NCI-H1436 (cell line): ENCODE measurements at places on chromosomes 6 and 20.

GRCh38 chr6:104579310-104579863, 280.3 kb downstream of the HACE1 start:
- DNase-seq = no peak

DNA sequence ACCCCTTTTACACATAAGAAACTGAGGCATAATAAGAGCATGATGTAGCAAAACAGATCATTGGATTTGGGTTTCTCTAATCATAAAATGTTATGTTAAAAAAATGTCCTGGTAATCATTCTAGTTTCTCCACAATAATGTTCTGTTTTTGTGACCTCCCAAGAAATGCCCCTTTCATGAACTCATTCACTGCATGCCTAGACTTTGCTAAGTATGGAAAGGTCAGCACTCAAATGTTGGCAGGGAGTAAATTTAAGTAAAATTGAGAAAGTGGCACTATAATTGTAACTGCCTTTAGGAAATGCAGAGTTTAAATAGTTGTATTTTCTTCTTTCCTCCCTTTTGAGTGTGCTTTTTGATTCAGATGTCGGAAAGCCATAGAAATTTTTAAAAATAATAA, 48.5 kb upstream of the ID4 start:
- no peak for DNase-seq

DNA sequence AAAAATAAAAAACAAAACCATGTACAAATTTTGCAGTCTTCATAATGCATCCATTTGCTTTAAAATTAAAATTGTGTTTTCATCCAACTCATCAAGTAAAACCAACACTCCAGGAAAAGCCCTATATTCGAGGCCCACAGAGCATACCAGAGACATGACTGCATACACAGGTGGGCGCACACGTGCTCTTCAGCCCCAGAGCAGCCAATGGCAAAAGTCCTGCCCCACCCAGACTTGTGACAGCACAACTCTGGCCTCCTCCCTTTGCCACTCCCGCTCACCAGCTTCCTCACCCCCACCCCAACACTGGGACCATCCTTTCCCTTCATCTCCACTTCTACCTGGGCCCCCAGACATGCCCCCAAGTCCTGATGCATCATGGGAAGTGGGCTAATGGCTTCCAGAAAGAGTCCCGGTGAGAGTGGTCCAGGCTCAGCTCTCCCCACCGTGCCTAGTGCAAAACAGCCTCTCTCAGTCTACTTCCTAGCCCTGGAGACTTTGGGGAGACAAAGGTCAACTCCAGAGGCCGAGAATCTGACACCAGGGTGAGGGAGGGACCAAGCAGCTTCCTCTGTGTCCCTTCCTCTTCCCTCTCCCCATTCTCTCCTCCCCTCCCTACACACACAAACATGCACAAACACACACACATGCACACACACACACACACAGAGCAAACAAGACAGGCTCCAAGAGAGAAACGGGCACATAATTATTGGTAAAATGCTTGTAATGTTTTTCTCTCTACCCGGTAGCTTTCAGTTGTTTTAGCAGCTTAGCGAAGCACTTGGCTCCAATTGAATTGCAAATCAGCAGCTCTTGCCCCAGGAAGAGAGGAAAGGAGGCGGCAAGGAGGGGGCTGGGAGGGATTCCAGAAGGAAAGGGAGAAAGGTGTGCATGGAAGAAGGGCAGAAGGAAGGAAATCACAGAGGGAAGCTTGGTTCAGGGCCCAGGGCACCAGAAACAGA, 14.3 kb downstream of the GRM4 start:
- DNase-seq = peak; percentile 25

DNA sequence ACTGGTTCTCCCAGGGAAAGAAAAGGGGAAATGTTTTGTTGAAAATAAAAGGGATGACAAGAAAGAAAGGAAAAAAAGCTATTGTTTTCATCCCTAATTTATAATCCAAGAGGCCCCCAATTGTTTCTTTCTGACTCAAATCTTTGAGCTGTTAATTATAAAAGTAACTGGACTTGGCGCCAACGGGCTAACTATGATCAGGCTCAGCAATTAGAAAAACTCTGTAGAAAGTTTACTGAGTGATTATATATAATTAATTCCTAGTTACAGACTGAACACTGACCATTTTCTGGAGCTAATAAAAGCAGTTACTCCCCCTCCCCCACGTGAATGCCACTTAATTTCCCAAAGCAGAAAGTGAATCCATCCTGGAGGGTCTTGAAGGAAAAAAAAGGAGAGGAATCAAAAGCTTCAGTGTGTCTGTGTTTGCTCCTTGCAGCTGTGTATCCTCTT, 3.2 kb downstream of the ZMYND8 start:
- no peak for DNase-seq

- DNase-seq = no peak
These were observed 38.7 kb downstream of the PRKN start for GRCh38 chr6:162688751-162689345.

GRCh38 chr6:139409026-139409425, 34.6 kb upstream of the CITED2 start:
- DNase-seq = no peak

DNA sequence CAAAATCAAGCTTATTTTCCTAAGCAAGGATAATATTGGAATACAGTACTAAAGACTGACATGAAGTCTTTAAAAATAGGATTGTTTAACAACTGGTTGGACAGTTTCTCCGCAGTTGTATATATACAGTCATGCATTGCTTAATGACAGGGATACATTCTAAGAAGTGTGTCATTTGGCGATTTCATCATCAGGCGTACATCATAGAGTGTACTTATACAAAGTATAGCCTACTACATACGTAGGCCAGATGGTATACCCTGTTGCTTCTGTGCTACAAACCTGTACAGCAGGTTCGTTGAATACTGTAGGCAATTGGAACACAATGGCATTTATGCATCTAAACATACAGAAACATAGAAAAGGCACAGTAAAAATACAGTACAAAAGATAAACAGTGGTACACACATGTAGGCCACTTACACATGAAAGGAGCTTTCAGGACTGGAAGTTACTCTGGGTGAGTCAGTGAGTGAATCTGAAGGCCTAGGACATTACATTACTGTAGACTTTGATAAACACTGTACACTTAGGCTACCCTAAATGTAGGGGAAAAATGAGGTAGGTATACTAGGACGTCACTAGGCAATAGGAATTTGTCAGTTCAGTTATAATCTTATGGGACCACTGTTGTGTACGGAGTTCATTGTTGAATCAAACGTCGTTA, 20.1 kb downstream of the HECA start:
- no peak for DNase-seq

- DNase-seq = peak; percentile 59
These were observed 137.0 kb upstream of the RIN2 start for GRCh38 chr20:19621072-19621471.

DNA sequence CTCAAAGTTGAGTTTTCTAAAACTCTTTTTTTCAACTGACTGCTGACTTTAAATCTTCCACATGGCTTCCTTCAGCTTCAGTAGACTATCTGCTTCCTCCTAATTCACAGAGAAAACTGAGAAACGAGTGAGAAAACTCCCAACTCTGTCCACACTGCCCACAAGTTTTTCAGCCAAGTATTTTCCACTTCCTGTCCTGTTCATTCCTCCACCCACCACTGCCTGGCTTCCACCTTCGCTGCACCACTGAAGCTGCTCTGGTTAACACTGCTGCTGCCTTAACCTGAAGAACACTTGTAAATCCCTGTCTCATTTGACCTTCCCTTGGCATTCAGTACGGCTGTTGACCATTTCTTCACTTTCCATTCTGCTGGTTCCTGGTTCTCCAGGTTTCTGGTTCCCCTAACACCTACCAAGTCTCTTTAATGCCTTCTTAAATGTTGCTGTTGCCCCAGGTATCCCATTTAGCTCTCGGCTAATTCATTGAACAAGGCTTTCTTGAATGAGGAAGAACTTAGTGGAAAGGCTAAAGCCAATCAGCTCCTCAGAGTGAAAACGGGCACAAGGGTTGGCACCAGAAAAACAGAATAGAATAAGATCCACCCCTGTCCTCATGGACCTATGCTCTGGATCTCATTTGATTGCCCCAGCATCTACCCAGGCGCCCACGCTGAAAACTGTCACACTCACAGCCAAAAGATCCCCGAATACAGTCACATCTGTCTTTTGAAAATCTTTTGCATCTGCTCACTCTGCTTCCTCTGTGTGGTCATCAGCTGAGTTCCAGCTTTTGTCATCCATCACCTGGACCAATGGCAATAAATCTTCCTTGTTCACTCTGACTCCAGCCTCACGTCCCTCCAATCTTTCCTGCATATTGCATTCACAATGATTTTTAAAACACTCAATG, 104.4 kb upstream of the TAB2 start:
- DNase-seq = no peak

- DNase-seq = no peak
These were observed 182.0 kb upstream of the CST7 start for GRCh38 chr20:24766826-24767622.

DNA sequence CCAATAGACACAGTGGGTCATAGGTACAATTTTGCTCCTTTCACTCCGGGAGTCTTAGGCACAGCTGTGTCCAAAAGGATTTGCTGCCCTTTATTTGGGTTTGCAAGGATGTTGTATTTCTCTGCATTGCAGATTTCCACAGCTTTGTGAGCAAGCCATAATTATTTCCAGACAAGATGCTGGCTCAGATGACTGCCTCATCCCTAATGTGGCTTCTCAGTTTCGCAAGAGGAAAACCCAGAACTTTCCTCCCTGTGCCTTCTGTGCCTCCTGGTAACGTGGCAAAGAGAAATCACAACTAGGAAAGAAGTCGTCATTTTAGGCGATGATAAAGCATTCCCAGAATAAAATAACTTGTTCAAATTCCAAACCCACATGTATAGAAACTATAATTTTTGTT, 33.7 kb downstream of the FAM50B start:
- DNase-seq = no peak

GRCh38 chr6:44575644-44576043, 188.1 kb downstream of the CDC5L start:
- no peak for DNase-seq

GRCh38 chr20:61134296-61135030, 117.6 kb upstream of the CDH4 start:
- DNase-seq = no peak

- no peak for DNase-seq
These were observed 104.4 kb upstream of the MOCS1 start for GRCh38 chr6:40038626-40039025.

DNA sequence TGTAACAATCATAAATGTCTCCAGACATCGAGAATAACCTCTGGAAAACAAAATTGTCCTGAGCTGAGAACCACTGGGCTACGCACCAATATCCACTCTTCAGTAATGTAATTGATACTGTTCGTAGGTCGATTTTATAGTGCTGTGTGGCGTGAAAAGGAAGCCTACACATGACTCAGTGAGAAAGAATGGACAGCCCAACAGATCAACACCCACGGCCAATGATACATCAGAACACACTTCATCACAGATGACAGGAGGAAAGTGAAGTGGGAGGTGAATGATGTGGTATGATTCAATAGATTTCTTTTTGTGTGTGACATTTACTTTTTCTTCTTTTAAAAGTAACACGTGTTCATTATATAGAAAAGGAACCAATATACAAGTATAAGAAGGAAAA, 93.5 kb downstream of the RPS12 start:
- no peak for DNase-seq

DNA sequence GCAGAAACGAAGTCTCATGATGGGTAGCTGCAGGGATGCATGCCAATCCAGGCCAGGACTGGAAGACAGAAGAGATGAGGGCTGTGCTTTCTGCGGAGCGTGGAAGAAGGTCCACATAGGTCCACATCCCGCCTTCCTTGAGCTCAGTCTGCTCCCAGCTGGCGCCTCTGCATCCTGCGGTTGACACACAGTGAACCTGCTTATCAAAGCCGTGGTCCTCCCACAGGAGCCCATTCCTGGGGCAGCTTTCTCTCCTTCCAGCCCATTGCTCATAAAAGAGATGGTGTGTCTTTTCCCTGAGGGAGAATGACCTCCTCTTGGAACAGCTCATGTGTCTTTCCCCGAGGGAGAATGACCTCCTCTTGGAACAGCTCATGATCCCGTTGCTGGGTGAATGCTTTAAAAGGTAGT, 225.4 kb downstream of the CDH4 start:
- DNase-seq = no peak

- no peak for DNase-seq
These were observed 12.9 kb downstream of the SLC13A3 start for GRCh38 chr20:46638134-46638897.

- no peak for DNase-seq
These were observed 80.2 kb downstream of the MLIP start for GRCh38 chr6:54191461-54191860.

DNA sequence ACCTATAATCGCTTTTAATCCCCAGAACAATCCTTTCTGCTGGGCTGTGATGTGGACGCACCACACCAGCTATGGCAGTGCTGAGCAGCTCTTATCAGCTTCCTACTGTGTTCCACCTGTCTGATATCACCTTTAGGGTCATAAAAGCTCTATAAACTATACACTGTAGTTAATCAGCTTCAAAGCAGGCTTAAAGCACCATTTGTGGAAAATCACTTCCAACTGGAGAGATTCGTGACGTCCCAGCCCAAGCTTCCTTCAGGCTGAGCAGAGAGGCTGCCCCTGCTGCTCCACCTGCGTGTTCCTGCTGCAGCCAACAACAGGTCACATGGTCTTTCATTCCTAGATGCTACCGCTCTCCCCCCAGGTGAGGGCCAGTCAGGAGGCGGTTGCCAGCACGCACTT, 156.5 kb downstream of the SMOC2 start:
- DNase-seq = no peak

- no peak for DNase-seq
These were observed 12.0 kb downstream of the ZNF217 start for GRCh38 chr20:53581444-53582250.

DNA sequence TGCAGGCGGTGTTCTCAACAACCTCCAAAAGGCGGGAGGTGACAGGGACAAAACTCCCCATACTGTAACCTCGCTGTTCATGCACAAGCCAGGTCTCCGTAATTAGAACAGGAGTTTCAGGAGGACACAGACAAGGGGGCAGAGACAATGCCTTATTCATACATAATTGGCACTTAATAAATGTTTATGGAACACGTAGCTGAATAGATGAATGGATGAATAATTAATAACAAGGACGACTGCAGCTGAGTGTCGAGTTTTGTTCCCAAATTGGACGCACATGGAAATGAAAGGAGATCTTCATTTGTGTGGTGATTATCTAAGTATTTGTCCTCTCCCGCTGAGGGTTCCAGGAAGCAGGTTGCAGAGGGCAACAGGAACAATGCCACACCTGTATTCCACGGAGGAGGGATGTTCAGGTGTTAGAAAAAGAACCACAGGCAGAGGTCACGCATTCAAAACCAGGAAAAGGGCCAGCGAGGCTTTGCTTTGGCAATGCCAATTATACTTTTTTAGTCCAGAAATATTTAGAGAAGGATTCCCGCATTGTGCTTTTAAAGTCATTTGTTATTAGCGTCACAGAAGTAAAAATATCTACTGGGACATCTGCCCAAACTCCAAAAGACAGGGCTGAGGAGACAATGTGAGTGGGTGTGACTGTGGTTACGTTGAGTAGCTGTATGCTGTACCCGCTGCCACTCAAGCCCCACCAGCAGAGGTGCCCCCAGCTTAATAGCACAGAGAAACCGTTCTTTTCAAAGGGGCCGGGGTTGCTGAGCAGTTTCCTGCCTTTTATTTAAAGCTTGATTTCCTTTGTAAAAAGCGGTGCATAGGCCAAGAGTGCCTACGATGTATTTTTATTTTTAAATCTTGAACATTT, 123.3 kb downstream of the PXDC1 start:
- DNase-seq = no peak
